ENCODE measurements at places on chromosomes 7 and 10.

GRCh38 chr10:16904639-16905061 lies 87.4 kb upstream of the RSU1 start:
- DNase-seq: no peak

DNA sequence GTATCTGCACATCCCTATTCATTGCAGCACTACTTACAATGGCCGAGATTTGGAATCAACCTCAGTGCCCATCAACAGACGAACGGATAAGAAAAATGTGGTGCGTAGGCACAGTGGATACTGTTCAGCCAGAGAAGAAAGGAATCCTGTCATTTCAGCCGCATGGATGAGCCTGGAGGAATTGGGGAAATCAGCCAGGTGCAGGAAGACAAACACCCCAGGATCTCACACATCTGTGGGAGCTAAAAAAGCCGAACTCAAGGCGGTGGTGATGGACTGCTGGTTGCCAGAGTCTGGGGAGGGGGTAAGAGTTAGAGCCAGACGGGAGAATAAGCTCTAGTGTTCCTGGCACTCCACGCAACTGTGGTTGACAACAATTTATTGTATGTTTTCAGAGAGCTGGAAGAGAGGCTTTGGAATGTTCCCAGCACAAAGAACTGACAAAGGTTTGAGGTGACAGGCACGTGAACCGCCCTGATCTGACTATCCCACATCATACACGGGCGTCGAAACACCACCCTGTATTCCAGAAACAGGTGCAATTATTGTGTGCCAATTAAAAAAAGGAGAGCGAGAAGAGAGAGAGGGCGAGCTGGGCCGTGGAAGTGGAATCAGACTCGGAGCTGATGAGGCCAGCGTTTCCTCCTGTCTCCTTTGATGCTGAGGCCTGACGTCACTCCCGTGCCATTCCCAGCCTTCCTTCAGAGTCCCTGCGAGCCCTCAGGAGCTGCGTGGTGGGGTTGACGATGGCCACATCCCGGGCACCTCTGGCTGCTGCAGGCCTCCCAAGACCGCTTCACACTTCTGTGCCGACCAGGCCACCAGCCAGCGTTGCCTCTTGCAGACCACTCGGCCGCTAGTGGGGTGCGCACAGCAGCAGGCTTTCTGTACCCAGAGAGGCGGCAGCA lies 189.5 kb downstream of the DNAJB6 start:
- no peak for DNase-seq

- no peak for DNase-seq
These were observed 8.2 kb downstream of the TMEM270 start for GRCh38 chr7:73869011-73869798.

DNA sequence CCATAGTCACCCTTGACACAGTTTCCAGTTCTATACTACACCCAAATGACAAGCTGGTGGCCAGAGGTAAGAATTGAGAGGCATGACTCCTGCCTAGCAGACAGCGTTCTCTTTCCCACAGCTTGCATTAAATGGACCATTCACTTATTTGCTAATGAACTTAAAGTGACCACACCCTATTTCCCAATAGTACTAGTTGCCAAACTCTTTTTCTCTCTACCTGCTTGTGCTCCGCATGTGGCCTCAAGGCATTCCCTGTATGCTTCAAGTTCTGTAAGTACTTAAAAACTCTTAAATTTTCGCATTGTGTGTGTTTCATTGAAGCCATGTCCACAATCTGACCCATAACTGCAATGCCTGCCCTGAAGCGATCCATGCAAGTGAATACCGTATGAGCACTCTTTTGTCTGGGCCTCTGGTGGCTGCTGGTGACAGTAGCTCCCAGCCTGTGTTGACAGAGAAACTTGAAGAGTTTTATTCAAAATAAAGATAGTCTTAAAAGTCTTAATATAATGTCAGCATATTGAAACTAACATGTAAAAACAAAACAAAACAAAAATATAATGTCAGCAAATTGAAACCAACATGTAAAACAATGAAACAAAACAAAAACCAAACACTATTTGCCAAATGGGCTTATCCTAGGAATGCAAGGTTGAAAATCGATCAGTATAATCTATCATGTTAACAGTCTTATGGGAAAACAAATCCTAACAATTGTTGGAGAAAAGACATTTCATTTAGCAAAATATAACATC lies 73.6 kb downstream of the CCSER2 start:
- no peak for DNase-seq

GRCh38 chr10:77355844-77356243 lies 281.8 kb downstream of the KCNMA1 start:
- no peak for DNase-seq
